ENCODE measurements at places on chromosomes 2 and 18.

DNA sequence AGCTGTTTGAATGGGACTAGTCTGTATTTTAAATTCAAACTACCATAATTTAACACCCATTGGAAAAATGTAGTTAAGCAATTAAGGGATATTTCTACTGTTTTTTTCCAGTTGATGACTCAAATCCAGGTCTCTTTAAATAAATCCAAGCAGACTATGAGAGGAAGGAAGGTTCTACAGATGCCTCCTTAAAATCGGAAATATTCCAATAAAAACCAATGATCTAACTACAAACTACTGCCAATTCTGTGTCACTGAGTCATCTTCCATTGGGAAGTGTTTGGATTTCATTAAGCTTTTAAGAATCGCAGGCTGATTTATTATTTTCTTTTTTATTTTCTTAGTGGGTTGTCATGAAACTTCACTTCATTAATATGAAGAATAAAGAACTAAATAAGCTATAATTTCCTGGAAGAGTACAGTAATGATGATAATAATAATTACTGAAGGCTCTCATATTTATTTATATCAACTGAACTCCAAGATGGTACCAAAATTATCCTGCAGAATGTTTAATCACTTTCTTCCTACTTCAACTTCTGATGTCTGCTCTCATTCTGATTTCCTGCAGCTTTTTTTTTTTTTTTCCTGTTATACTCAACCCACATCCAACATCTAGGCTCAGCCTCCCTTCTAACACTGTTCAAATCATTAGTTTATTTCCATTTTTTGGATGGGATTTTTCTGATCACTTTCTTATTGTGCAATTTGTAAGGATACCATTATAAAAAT, 166.3 kb upstream of the FN1 start:
- DNase-seq: no peak

DNA sequence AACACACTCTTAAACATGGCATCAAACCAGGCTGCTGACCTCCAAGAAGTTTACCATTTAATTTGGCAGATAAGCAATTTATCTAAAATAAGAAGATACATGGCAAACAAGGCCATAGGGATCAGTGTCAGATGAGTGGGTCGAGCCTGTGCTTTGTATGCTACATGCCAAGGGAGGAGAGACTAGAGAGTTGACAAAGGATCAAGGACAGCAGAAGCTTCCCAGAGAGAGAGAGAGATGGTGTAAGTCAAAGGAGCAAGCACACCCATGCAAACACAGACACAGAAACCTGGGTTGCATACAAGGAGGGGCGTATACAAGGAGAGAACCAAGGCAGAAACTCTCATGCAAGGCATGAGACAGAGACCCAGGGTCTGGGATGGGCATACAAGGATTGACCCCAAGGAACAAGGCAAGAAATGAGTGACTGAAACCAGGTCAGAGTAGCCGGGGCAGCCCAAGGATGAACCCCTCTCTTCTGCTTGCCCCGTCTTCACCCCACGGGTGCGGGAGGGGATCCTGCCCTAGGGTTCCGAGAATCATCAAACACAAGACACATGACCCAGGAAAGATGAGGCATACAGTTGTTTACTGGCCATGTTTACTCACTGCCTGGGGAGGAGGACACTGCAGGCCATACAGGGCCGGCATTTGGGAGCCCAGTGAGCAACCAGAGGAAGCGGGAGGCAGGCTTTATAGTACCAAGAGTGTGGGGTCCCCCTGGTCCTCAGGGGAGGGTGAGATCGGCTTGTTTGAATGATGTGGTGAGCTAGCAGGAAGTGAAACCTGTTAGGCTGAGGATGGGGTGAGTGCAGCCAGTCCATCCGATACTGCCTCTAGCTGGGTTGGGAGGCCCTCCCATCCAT, 529.2 kb upstream of the ID2 start:
- DNase-seq: no peak

- DNase-seq: no peak
Measured at GRCh38 chr2:42906111-42906556, 113.8 kb upstream of the HAAO start.

GRCh38 chr2:219398721-219399363, 11.1 kb upstream of the DNPEP start:
- no peak for DNase-seq

- DNase-seq: no peak
Measured at GRCh38 chr2:234308813-234309195, 188.1 kb downstream of the ARL4C start.

GRCh38 chr2:16813593-16813992, 148.0 kb upstream of the CYRIA start:
- DNase-seq: no peak

DNA sequence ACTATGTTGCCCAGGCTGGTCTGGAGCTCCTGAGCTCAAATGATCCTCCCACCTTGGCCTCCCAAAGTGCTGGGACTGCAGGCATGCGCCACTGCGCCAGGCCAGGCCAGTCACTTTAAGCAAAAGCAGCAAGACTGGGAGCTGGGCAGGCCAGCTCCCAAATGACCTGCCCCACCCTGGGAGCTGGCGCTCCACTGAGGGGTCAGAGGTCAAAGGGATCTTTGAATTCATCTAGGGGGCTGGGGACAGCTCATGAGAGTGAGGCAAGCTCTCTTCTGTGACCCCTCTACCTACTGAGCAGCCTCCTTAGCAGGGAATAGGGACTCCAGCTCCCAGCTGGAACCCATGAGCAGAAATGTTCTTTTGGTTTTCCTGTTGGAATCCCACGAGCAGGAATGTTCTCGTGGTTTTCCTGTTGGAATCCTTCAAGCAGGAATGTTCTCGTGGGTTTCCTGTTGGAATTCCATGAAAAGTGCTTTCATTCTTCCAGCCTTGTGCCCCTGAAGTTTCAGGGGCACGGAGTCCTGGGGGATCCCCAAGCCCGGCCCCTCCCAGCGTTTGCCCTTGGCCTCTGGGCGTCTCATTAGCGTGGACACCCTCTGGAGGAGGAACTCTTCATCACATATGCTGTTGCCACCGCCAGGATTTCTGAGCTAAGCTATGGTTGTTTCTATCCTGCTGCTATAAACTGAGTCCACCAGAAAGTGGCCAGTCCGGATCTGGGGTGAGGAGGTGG, 162.0 kb upstream of the HAAO start:
- DNase-seq: no peak

DNA sequence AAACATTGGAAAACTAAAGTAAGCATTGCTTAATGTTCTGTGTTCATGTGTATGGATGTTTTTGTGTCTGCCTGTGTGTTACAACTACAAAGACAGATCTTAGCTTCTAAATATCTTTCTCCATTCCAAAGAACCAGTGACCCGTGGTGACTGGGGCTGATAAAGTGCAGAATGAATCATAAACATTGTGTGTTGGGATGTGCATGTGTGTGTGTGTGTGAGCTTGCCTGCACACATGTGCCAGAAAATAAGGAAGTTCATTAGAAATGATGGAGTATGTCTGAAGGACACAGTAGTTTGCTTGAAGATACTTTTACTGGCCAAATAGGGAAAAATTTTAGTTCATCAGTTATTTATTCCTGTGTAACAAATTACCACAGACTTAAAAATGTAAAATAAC, 756.6 kb upstream of the CELF4 start:
- no peak for DNase-seq

DNA sequence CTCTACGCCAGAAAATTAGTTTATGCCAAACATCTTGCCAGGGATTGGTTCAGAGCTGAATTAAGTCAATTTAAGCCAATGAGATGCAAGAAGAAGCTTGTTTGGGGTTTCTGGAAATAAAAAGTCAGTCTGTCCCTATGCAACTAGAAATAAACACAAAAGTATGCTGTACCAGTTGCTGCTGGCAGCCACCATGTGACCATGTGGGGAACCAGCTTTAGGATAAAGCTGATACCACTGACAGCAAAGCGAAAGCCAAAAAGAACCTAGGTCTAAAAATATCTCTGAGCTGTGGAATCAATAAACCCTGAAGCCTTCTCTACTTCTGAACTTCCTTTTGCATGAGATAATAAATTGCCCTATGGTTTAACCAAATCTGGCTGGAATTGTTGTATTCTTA, 181.8 kb upstream of the PARD3B start:
- no peak for DNase-seq

GRCh38 chr2:236257136-236257535, 7.1 kb downstream of the ASB18 start:
- no peak for DNase-seq

GRCh38 chr2:30026091-30027055, 105.0 kb upstream of the ALK start:
- peak; percentile 51 for DNase-seq

- DNase-seq: peak; percentile 21
Measured at GRCh38 chr2:218476676-218477075, 57.8 kb downstream of the VIL1 start.

GRCh38 chr2:10531874-10532637, 83.9 kb upstream of the ODC1 start:
- no peak for DNase-seq

DNA sequence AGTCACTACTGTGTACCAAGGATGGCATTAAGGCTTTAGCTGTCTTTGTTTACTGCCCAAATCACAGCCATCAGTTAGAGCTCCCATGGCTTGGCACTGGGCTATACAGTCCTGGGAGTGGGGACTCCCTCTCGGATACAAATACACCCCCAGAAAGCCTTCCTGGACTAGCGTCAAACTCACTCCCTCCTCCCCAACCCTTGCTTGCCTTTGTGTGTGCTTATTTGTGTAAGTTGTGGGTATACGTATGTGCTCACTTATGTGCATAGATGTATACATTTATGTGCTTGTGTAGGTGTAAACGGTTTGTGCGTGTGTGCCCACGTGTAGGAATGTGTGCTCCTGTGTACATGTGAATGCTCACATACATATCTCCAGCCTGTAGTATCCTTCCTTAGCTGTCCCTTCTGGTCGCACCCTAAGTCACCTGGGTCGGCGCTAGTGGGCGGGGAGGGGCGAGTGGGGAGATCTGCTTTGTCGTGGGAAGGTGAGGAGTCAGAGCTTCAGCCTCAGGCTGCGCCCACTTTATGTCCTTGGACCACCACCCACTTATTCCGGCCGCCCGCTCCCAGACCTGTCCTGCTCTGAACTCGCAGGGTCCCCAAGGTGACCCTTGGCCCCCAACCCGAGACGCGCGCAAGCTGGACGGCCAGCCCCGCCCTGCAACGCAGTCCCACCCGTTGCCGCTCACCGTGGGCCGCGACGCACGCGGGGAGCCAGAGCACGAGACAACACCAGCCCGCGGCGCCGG, 461 bp downstream of the PRADC1 start:
- DNase-seq: peak; percentile 38

GRCh38 chr2:32452338-32453064, 95.7 kb downstream of the BIRC6 start:
- DNase-seq: no peak

DNA sequence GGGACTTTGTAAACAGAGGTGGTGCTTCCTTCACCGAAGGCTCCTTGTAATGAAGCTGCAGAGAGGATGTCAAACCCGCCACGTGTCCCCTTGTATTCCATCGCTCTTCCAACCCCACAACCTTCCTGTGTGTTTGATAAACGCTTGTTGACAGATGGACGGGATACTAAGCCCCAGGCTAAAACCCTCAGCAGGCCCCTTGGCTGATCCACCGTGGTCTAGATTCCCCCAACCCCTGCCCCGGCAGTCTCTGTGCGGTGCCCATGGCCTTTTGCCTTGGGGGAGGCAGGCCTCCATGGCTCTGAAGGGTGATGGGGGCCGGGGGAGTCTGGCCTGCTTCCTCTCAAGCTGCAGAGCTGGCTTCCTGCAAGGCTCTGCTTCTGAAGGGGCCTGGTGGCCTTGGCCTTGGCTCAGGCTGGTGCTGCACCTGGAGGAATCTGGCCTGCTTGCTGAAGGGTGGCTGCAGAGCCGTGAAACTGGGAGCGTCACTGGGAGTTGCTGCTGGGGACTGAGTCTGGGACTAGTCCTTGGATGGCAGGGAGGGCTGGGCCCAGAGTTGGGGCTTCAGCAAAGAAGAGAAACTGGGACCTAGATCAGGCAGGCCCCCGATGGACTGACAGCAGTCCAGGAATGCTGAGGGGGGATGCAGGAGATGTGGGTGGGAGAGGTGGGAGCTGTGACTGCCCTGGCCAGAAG, 9.6 kb upstream of the NTSR2 start:
- DNase-seq: no peak

- DNase-seq: peak; percentile 27
Measured at GRCh38 chr2:112160283-112161250, 22.4 kb downstream of the FBLN7 start.

DNA sequence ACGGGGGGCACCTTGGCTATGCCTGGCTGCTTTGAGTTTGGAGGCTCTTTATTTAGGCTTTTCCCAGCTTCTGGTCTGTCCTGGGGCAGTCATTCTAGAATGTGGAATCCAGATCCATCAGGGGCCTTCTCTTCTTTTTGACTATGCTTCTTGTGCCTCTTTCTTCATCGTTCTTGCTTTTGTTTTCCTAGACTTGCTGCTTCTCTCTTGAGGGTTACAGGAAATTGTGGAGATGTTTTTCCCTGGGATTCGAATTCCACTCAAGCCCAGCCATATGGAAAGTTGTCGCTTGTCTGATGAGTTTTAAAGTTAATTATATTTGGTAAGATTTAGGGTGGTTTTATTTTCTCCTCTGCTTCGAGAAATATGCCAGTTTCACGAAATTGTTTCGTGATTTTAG, 2.4 kb downstream of the GLI2 start:
- DNase-seq: no peak

- DNase-seq: no peak
Measured at GRCh38 chr2:176187200-176187898, 1.1 kb upstream of the HOXD1 start.

DNA sequence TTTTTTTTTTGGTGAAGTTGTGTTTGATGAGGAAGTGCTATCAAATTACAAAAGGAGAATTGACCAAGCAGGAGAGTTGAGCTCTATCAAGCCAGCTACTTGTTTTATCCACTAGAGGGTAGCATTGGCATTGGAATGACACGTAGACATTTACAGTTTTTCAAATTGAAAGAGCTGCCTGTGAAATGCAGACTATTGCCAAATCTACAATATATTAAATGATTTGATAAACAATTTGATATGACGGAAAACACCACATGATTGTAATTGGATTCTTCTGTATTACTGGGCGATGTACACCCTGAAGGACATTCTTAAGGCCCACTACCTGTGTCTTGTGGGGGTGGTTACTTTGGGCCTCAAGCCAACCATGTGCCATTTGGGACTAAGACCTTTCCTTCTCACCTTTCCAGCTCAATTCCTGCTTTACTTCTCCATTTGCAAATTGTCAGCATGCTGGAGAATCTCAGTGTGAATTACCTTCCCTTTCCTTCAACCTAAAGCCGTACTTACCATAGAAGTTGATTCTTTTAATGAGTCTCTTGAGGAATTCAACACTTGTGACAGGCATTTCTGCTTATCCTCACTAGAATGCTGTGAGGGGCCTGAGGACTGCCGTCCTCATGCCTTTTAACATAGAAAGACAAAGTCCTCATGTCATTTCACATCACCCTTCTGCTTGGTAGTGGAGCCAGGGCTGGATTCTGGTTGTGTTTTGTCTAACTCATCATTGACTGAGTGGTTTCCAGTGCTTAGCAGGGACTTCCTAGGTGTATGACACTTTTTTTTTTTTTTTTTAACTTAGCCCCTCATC, 134.8 kb upstream of the THUMPD2 start:
- DNase-seq: no peak

DNA sequence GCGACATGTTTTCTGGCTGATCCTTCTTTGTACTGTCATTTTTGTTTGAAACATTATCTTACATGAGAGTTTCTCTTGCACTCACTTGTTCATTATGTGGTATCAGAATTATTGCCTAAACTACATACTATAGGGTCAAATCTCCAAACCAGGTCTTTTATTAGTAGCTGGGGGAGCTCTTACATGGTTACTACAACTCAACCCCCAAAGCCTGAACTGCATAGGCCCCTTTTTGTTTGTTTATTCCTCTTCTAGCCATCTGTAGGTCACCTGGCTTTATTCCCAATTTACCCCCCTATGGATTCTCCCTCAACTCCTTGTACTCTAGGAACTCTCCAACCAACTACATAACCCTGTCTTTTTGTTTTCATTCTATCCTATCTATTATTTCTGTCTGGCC, 46.7 kb downstream of the PUM2 start:
- no peak for DNase-seq

Measured in right hindlimb (tissue), 1 donor.